Fibroblast of skin of abdomen (primary cell): ENCODE measurements at places on chromosomes 6 and 20.

DNA sequence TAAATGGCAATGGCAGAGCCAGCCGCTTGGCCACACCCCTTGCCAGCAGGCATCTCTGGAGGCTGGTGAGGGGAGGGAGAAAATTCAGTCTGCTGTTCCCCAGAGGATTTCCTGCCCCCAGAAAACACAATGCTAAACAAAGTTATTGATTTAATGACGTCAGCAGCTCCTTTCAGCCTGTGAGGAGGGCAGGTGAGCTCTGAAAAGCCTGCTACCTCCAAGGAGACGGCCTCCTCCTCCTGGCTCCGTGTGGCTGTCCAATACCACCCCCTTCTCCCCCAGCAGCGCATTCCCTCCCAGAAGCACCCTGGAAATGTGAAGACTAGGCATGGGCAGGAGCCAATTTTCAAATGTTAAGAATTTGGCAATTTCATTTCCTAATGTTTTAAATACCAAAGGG, 393.1 kb downstream of the ZFAND3 start:
- peak; percentile 17 for DNase-seq

DNA sequence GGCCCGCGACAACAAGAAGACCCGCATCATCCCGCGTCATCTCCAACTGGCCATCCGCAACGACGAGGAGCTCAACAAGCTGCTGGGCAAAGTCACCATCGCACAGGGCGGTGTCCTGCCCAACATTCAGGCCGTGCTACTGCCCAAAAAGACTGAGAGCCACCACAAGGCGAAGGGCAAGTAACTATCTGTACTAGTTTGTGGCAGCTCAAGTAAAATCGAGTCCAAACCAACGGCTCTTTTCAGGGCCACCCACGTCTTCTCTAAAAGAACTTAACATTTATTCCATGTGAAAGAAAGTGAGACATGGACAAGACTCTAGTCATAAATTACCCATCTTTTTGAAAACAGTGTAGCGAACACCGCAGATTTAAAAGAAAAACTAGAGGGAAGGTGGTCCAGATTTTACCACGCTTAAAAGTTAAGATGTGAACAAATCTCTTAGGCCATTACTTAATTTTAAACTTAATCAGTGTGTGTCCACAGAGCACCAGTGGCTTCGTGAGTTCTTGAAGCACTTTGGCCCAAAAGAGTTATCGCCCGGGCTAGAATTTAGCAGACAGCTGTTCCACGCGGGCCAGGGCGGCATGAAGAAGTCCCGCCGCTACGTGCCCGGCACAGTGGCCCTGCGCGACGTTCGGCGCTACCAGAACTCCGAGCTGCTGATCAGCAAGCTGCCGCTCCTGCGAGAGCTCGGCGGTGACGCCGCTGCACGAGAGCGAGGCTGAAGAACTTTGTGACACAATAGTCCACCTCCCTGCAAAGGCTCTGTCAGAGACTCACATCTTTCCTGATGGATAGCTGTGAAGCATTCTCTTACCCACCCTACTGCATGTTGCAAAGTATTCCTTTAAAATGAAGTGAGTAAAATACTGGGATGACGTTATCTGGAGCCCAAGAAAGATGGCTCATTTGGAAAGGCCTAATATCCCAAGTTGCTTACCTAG, 113.9 kb upstream of the PRSS16 start:
- peak; percentile 74 for DNase-seq

DNA sequence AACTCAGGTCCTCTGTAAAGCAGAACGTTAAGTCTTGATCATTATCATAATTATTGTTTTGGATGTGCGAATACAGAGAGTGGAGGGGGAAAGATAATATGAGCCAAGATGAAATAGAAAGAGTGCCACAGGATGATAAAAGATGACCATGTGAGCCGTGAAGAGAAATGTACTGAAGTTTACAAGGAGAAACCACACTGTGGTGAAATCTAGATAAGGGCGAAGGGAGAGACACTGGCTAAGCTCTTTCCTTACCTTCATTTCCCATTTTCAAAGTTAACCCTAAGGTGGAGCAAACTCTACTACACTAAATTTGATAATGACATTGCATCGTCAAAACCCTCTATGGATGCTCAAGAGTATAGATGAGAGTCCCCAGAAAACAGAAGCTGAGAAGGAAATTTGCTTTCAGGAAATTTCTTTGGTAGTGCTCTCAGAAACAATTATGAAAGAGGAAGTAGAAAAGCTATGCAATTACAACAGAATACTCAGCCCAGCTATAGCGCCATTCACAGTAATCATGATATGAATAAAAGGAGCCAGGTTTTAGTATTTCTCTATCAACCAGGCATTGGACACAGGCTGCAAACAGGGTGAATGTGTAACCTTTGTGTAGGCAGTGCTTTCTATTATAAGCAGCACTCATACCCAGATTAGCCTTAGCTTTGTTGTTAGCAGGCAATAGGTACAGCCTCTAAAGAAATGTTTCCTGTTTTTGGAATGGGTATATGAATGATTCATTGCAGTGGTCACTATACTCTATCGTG, 1080.7 kb downstream of the GRIK2 start:
- no peak for DNase-seq

DNA sequence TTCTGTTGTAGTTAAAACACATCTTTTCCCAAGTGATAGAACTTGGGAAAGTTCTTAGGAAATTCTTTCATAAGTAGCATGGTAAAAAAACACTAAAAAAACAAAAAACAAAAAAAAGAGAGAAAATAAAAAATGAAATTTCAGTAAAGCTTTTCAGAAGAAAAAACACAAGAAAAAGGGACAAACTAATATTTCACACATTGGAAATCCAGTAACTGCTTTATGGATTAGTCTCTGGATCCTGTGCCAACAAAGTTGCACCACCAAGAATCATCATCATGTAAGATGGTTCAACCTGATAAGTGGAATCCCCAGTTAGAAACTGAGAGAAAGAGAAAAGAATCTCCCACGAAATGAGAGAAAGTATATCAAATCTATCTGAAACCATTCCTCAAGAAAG, 144.2 kb downstream of the GMDS start:
- DNase-seq: no peak

DNA sequence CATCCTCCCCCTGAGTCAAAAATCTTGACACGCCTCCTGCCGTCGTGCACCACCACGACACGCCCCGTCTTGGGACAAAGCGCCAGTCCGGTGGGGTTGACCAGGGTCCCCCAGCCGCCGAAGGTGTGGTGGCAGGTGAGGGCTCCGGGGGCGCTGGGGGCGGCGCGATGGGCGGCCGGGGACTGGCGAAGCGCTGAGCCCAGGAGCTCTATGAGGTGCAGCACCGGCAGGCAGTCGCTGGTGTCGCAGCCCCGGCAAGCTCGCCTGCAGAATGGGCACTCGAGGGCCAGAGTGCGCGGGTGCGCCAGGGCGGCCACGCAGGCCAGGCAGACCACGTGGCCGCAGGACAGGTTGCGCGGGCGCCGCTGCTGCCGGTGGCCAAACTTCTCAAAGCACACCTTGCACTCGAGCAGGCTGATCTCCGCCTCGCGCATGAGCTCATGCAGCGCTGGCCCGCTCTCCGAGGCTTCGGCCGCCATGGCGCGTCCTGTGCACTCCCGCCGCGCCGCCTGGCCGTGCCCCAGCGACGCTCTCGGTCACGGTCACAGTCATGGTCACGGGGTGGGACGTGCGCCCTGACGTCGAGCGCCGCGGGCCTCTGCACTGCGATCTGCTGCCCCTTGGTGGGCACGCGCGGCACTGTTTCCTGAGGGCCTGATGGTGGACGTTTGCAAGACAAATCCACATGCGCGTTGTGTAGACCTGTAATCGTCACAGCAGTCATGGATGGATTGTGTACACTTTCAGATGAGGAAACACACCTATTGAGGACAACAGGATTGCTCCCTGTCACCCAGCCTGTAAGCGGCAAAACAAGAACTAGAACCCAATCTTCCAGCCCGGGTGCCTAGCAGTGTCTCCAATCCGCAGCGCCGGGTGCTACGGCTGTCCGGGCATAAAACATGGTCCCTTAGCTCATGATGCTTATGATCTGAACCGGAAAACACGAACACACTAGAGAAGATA, at the start of gene NHLRC1:
Gene NHLRC1 (minus strand): TSS at position 550 of the 966 bp plus-strand sequence. CDS start 71 bp downstream, at position 479.
- DNase-seq: peak; percentile 86

GRCh38 chr6:111228094-111228493, 140.8 kb downstream of the SLC16A10 start:
- DNase-seq: peak; percentile 9

DNA sequence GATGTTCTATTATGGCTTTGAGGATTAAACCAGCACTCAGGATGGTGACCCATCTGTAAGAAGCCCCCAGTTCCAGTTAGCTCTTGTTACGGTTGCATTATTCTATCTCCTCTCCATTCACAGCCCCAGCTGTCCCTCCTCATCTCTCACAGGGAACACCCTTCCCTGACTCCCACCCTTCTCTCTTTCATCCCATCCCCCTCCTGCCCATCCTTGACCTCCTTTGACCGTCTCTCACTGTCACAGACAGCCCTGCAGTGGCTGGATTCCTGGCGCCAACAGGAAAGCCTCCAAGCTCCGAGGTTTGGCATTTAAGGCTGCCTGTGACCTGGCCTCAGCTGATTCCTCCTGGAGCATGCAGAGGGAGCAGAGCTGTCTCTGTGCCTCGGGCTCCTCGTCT, 4.2 kb upstream of the BPIFB4 start:
- no peak for DNase-seq

- no peak for DNase-seq
Measured at GRCh38 chr6:24549674-24550353, 55.0 kb downstream of the ALDH5A1 start.

- DNase-seq: peak; percentile 49
Measured at GRCh38 chr6:140370976-140371870, 996.8 kb upstream of the CITED2 start.

DNA sequence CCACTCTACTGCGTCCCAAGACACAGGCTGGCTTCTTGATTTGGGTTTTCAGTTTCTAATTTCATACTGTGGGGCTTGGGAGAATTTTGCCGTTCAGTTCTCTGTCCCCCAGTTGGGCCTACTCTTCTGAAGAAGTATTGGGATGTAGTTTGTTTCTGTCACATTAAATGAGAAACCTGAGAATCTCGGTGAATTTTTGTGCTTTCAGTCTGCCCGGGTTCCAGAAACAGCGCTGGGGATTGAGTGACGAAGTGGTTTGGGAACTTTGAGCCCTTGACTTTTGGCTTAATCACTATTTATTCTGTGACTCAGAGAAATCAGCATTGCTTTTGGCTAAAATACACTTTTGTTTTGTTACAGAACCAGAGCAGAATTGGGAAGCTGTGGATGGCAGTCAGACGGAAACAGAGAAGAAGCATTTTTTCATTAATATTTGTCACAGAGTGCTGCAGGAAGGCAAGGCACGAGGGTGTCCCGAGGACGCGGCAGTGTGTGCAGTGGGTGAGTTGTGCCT, 74.0 kb downstream of the IGF2R start:
- no peak for DNase-seq

DNA sequence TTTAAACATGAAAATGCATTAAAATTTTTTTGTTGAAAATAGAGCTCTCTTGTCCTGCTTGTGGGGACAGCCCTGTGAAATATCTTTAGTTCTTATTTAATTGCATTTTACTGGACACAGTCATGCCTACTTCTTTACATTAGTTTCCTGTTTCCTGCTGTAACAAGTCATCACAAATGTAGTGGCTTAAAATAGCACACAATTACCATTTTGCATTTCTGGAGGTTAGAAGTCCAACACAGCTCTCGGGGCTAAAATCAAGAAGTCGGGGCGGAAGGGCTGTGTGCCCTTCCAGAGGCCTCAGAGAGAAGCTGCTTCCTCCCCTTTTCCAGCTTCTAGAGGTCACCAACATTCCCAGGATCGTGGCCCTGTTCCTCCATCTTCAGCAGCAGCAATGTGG, 29.4 kb downstream of the PNLDC1 start:
- DNase-seq: peak; percentile 27

DNA sequence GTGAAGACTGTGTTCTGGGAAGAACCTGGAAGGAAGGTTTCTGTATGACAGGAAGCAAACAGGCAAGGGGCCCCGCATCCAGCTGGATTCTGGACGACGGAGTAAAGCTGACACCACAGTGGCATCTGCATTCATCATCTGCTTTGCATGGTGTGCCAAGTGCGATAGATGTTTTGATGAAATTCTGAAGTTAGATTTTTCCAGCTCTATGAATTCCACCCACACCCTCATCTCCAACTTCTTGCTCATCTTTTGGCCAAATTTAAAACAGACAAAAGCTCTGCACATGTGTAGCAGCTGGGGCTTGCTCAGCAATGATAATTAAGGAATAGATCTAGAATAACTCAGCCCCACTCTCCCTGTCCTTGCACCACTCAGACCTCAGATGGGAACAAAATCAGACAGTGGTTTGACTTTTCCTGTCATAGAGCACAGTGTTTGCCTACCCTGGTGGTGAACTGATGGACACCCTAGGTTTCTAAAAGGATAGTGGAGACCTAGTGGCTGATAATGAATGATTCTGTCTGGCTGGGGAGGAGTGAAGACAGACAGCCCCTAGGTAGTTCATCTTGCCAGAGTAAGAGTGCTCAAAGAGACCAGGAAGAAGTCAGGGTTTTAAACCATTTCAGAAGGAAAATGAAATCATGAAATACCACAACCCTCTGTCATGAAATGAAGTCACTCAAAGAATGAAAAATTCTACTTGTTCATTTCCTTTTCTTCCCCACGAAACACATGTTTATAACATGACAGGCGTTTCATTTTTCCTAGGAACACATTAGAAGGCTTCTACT, 85.8 kb downstream of the BCAS1 start:
- DNase-seq: peak; percentile 90

DNA sequence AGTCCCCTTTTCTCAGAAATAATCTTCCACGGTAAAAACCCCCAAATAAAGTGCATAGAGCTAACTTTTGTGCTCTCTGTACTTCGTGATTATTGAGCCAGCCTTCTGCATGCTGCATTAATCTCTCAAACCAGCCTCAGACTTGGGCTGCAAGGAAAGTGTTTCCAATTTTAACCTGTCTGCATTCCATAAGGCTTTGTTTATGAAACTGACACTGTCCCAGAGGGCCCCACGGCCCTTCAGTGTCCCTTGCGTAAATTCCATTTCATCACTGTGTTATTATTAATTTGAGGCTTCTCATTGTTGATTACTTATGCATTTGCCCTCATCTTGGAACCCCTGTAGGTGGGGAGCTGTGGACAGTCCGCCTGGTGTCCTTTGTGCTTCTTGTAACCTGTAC, 15.6 kb upstream of the SNRPB2 start:
- no peak for DNase-seq

DNA sequence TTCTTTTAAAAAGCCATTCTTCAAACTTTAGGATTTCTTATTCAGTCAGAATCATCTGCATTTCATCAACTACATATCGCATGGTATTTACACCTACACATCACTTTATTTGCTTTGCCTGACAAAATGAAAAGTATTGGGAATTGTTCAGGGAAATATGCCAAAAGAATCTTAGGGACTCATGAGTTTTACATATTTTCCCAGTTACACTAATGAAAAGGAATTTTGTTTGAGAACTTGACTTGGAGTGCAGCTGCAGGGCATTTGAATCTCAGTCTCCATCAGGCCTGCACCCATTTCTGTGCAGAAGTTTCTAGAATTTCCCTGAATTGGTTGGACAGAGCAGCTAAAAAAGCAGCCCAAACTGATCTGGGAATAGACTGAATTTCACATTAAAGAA, 65.3 kb downstream of the MTHFD1L start:
- DNase-seq: peak; percentile 91

GRCh38 chr6:157020881-157021343, 243.7 kb downstream of the ARID1B start:
- DNase-seq: peak; percentile 68

- no peak for DNase-seq
Measured at GRCh38 chr6:155038104-155038503, 43.0 kb downstream of the TIAM2 start.
